ENCODE measurements at places on chromosomes 16 and 17. TPM values are rescaled to one million over a fixed set of nuclear protein-coding genes. Genes with fewer than 3 reads are reported as not detected.

Gene KRTAP4-1
- total RNA-seq: not detected

Gene CCL23
- not detected for total RNA-seq

DNA sequence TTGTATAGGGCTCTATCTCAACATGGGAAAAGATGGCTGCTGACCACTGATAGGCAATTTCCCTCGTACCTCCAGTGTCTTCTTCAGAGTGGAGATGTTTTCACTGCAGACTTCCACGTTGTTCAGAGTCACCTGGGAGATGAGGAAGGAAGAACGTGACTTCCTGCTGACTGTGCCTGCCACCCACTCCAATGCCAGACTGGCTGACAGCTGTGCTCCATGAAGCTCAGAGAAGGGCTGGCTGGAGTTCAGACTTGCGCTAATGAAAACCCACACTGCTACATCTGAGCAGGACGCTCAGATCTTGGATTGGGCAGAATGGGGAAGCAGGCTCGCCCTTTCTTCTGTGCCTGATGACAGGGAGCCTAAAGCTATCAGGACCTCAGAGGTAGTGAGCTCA is 33.1 kb downstream of the COG4 start:
- no peak for DNase-seq

DNA sequence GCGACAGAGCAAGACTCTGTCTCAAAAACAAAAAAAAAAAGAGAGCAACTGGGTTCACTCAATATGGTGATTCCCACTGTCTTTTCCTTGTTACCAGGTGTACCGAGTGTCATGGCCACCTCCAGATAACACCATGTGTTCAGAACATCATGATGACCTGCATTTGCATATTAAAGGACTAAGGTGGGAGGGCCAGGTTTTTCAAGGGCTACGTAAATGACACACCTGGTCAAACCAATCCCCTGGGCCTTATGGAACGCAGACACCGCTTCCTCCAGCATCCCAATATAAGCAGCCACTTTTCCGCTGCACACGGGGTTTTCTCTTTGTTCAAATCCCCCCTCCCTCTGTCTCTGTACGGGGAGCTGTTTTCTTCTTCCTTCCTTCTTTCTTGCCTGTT is 29.3 kb downstream of the WSCD1 start:
- DNase-seq: no peak

Measured in glomerular endothelial cell (primary cell).